ENCODE measurements at places on chromosomes 1 and 21. TPM values are rescaled to one million over a fixed set of nuclear protein-coding genes. Genes with fewer than 3 reads are reported as not detected.

The KIF17 gene
- 3.0 TPM for total RNA-seq

The LHX8 gene
- total RNA-seq = not detected

The TENT5C gene
- 0.45 TPM for total RNA-seq

The LY9 gene
- total RNA-seq = 0.25 TPM

The SPRR1B gene
- total RNA-seq = not detected

The GBP4 gene
- total RNA-seq = 3.7 TPM

The HSD11B1 gene
- total RNA-seq = 33.3 TPM

The CYP4Z1 gene
- not detected for total RNA-seq

The SFN gene
- not detected for total RNA-seq

The CHIA gene
- total RNA-seq = not detected

The DSTYK gene
- 16.1 TPM for total RNA-seq

The FCRL6 gene
- not detected for total RNA-seq

The KPRP gene
- not detected for total RNA-seq

The CA6 gene
- total RNA-seq = not detected

The ASH1L gene
- total RNA-seq = 59.9 TPM

The CYP2J2 gene
- total RNA-seq = 0.09 TPM

The TTLL7 gene
- total RNA-seq = 16.0 TPM

The HES4 gene
- 0.36 TPM for total RNA-seq

The LCE2C gene
- total RNA-seq = not detected

The TMEM50A gene
- 206 TPM for total RNA-seq

The DYNLT4 gene
- not detected for total RNA-seq

The TDRD5 gene
- total RNA-seq = not detected

Measured in fibroblast of the aortic adventitia (primary cell).